ENCODE measurements at places on chromosomes 1 and 21.

DNA sequence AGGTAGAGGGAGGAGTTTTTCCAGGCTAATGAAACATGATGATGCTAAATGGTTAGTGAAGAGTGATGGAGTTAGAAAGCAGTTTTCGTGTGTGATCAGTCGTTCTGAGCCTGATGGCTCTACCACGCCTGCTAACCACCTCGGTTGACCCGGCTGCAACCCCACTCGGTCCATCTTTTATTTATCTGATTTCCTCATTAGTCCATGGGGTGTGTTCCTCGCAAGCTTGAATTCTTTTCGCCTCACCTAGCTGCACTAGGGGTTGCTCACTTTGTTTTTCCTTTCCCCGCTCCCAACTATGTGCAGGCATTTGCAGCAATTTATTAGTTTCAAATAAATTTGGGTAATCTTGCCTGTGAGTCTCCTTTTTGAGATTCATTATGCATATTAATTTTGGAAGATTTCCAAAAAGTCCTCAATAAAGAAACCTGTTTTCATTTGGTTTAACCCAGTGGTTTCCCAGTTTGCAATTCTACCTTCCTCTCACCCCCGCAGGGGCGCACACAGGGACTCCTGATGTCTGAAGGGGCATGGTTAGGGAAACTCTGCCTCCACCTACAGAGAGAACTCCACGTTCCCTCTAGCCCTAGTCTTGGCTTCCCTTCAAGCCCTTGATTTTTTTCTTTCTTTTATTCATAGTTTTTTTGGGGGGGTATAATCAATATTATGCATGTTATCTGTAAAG is 12.6 kb downstream of the B3GALT5 start:
- no peak for DNase-seq

GRCh38 chr1:25255706-25256577 is 8.7 kb upstream of the RSRP1 start:
- no peak for DNase-seq

- DNase-seq: no peak
Observed at GRCh38 chr1:32336963-32337675, 1.1 kb upstream of the MARCKSL1 start.

- no peak for DNase-seq
Observed at GRCh38 chr1:41539999-41540398, 55.5 kb upstream of the EDN2 start.

DNA sequence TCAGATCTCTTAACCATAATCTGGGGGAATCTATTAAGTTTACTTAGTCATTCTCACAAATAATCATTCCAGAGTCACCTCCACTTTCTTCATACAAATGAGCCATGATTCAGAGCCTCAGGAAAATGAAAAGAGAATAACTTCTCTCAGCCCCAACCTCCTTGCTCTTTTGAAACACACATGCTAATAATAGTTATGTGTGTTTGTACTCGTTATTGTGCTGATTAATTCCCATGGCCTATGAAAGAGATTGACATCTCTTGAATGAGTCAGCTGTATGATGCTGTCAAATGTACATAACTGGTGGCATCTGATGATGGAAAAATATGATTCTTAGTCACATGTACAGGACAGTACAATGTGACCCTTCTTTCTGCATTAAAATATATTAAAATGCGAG is 41.5 kb downstream of the DTL start:
- no peak for DNase-seq

DNA sequence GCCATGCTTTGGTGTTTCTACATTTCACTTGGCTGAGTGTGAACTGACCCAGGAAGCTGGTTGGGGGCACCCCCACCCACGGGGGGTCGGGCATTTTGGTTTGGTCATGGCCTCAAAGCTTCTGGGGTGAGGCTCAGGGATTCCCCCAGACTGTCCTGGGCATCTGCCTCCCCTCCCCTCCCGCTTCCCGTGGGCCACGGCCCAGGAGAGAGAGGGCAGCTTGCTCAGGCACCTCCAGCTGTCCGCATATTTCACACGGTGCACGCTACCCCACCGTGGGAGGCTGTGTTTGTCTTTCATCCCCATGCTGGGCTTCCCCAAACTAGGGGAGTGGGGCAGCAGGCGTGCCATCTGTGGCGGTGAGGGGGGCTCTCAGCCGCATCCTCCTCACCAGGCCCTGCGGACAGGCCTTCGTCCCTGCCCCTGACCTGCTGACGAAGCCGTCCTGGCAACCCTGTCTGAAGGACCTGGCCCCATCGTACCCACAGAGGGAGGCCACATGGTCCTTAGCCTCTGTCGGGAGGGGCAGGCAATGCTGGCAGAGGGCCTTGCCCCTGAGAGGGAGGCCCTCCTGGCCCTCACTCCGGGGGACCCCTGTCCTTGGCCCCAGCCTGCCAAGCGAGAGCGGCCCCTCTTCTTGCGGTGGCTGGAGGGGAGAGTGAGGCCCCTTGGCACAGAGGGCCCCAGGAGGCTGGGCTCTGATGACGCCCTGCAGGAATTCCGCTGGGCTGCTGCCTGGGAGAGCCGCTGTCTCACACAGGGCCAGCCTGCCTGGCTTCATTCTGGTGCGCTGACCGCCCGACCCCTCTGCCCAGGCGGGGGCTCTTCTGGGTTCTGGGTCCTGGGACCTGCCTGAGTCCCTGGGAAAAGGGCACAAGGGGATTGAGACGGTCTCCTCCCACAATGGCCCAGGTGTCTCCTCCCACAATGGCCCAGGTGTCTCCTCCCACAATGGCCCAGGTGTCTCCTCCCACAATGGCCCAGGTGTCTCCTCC is 22.1 kb downstream of the TP73 start:
- no peak for DNase-seq

GRCh38 chr1:37477198-37477931 is 3.0 kb downstream of the ZC3H12A start:
- DNase-seq: no peak

- DNase-seq: no peak
Observed at GRCh38 chr1:207474210-207474609, 20.1 kb downstream of the CR2 start.

DNA sequence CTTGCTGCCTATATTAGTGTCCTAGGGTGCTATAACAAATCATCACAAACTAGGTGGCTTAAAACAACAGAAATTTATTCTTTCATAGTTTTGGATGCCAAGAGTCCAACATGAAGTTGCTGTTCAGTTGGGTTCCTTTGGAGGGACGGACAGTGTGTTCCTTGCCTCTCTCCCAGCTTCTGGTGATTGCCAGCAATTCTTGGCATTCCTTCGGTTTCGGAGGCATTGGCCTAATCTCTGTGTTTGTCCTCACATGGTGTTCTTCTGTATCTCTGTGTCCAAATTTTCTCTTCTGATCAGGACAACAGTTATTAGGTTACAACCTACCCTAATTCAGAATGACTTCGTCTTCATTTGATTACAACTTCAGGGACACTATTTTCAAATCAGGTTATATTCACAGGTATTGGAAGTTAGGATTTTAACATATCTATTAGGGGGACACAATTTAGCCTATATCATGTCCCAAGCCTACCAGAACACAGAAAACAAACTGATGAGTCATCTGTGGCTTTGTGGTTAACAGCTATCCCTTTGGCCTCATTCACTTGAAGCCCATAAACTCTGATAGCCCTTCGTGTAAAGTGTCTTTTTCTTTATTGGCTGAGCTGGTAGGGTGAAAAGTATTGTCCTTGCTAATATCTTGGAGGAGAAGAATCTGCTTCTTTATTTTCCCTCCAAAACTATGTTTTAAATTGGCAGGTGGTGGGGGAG is 83.2 kb upstream of the PAPPA2 start:
- DNase-seq: no peak

- no peak for DNase-seq
Observed at GRCh38 chr1:234281826-234282489, 91.3 kb upstream of the COA6 start.

GRCh38 chr1:12756768-12757413 is 10.9 kb downstream of the CFAP107 start:
- DNase-seq: no peak

GRCh38 chr1:206555473-206555935 is 48.2 kb downstream of the RASSF5 start:
- no peak for DNase-seq

DNA sequence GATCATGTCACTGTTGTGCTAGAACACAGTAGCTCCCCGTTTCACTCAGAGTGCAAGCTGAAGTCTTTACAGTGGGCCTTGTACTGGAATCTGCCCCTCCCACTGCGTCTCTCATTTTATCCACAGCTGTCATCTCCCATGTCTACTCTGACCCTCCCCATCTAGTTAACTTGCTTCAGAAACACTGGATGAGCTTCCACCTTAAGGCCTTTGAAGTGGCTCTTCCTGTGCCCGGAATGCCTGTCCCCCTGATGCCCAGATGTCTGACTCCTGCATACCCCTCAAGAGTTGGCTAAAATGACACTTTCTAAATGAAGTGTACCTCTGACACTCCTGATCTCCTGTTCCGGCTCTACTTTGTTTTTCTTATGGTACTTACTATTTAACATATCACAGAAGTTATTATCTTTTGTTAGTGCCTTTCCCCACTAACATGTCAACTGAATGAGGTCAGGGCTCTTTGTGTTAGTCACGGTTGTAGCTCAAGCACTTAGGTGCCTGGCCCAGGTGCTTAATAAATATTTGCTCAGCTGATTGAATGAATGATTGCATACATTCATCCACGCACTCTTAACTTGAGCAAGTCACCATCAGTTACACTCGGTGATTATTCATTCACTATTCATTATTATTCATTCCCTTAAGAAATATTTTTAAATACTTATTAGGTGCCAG is 13.3 kb downstream of the ARV1 start:
- no peak for DNase-seq

DNA sequence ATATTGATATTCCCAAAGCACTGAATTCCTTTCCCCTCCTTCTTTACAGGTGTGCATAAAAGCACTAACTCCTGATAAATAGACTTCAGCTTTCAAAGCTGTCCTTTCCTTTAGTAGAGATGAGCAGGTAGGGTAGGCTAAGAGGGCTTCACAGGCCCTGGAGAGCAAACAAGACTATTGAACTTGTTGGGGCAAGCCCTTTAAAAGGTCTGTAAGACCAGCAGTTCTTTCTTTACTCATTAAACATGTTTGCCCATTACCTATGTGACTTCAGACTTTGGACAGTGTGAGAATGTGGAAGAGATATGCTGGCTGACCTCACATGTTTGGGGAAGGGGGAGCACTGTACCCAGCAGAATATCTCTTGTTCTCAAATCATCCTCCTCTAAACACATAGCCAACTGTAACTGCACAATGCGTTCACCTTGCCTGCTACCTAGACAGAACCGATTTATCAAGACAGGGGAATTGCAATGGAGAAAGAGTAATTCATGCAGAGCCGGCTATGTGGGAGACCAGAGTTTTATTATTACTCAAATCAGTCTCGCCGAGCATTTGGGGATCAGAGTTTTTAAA is 27.1 kb upstream of the HAO2 start:
- no peak for DNase-seq

DNA sequence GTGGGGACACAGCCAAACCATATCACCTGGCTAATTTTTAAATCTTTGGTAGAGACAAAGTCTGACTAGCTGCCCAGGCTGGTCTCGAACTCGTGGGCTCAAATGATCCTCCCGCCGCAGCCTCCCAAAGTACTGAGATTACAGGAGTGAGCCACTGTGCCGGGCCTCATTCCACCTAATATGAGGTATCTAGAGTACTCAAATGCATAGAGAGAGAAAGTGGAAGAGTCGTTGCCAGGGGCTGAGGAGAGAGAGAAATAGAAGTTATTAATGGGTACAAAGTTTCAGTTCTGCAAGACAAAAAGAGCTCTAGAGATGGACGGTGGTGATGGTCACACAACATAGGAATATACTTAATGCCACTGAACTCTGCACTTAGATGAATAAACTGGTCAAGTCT is 119.6 kb downstream of the TOMM20 start:
- no peak for DNase-seq

- no peak for DNase-seq
Observed at GRCh38 chr1:154384650-154385489, 20.3 kb upstream of the IL6R start.

- DNase-seq: no peak
Observed at GRCh38 chr1:41484402-41485241, at the start of gene EDN2. Gene EDN2 (minus strand): TSS chr1:41484683. CDS start chr1:41484601, 82 bp downstream.

DNA sequence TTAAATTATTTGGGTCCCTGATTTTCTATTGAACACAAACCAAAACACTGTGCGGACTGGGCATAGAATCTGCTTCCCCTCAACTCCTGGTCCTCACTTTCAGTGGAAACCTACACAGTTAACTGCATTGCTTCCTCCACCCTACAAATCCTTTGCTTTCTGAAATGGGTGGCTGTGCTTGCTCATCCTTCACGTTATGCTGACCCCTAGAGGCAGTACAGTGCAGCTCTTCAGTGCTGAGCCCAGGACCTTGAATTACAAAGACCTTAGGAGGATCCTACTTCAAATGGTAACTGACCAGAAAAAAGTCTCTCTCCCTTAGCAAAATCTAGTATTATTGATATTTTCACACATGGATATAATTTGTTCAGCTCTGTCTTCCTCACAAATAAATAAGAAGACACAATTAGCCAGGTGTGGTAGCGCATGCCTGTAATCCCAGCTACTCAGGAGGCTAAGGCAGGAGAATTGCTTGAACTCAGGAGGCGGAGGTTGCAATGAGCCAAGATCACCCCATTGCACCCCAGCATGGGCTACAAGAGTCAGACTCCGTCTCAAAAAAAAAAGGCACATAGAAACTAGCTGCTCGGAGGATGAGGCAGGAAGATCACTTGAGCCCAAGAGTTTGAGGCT is 63.4 kb upstream of the L1TD1 start:
- no peak for DNase-seq

DNA sequence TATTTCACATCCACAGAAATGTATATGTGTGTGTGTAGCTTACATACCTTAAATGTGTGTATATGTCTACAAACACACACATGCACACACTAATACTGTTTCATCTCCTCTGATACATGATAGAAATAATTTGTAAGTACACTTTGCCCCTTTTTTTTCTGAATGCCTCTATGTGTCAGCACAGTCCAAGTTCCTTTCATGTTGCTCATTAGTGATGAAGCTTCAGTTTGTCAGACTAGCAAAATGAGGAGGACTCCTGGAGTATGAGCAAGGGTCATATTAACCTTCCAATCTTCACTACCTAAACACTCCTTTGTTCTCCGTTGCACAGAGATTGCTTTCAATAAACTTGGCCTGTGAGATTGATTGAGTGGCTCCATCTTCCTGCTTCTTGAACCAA is 935.4 kb downstream of the MRPL39 start:
- no peak for DNase-seq

DNA sequence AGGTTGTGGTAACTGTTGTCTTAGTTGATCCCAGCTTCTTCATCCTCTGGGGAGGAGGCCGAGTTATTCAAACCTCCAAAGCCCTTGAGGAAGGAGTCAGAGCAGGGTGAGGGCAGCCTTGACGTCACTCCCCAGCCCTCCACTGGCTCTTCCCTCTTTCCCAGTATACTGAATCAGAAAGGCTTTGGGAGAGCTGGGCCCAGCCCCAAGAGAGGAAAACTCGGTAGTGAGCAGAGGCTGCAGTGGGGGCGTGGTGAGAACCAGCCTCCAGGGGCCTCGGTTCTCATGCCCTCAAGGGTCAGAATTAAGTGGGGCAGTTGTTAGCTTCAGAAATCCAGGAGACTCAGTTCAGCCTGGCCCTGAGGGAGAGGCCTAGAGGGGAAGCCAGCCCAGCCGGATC is 1.8 kb upstream of the GJA4 start:
- no peak for DNase-seq

All from GM04503 (cell line).